ENCODE measurements at places on chromosomes 2 and 18. TPM values are rescaled to one million over a fixed set of nuclear protein-coding genes. Genes with fewer than 3 reads are reported as not detected.

Gene FASTKD2
- 35.7 TPM for polyA plus RNA-seq

Gene PER2
- 0.99 TPM for polyA plus RNA-seq

Gene PLB1
- polyA plus RNA-seq: 0.08 TPM

Gene RIOK3
- polyA plus RNA-seq: 5.8 TPM

Gene ZFP36L2
- 13.4 TPM for polyA plus RNA-seq

Gene ABCB11
- not detected for polyA plus RNA-seq

All from H1 (cell line).